ENCODE measurements at places on chromosomes 5 and 9. TPM values are rescaled to one million over a fixed set of nuclear protein-coding genes. Genes with fewer than 3 reads are reported as not detected.

- DNase-seq, result no peak
Observed at GRCh38 chr9:27514551-27514950, 9.5 kb upstream of the IFNK start.

DNA sequence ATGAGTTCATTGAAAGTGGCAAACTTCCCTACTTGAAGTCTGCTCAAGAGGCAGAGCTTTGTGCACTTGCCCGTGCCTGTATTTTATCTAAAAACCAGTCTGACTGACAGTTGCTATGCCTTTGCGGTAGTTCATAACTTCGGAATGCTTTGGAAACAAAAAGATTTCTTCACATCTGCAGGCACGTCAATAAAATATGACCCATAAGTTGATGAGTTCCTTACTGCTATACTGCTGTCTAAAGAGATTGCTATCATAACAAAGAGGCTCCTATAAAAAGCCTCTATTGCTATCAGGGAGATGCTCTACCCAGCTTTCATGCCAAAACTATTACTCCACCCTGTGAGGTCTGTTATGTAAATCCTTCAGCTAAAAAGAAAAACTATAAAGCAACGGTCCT lies 25.4 kb upstream of the RNF20 start:
- DNase-seq, result no peak

- no peak for DNase-seq
Observed at GRCh38 chr5:104199771-104200170, 637.2 kb upstream of the NUDT12 start.

Gene PDE6A
- total RNA-seq, result not detected
